T-cell (primary cell): ENCODE measurements at places on chromosomes 6 and 20. TPM values are rescaled to one million over a fixed set of nuclear protein-coding genes. Genes with fewer than 3 reads are reported as not detected.

Gene DDX39B
- 631 TPM for total RNA-seq

GRCh38 chr20:2171266-2171790, 69.7 kb downstream of the STK35 start:
- no peak for DNase-seq

DNA sequence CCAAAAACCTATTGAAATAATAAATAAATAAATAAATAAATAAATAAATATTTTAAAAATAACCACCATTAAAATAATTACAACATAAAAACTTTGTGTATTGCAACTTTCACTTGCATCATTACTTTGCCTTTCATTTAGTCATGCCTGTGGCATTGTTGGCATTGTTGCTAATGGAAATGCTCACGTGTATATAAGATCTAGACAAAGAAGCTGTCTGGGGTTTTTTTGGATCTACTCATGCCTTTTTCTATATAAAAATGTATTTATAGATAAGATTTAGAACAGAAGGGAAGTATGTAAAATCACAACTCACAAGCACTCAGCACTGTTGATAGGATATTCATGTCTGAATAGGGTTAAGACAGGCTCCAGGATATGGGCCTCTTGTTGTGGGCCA, 27.9 kb downstream of the GFRA4 start:
- DNase-seq: no peak

DNA sequence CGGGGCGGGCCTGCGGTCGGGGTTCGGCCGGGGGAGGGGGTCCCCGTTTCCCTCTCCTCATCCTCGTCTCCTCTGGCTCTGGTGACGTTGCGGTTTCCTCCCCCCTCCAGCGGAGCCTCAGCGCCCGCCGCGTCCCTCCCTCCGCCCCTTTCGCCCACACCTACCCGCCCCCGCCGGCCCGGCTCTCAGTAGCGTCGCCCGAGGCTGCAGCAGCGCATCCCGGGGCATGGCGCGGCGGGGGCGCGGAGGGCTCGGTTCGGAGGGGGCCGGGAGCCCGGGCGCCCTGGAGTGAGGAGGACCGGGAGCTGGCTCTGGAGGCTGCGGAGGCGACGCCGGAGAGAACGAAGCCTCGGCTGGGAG, at the start of gene DSE:
Gene DSE (plus strand): TSS at position 188 of the 360 bp plus-strand sequence. CDS start 28,304 bp downstream, outside the sequence.
- peak; percentile 62 for DNase-seq

DNA sequence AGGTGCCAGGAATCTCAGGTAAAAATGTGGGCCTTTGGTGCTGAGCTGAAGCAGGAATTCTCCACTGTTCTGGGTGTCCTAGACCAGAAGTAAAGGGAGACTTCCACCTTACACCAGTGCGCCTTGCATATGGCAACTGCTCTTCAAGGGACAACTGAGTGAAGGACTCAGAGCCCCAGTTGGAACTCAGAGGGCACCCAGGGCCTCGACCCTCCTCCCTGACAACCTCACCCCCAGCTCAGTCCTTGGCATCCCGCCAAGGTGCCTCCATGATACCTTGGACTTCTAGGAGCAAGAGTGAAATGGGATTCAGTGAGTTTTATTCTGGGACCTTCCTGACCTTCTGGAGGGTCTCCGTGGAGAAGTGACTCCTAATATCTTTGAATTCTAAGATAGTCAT, 153.7 kb upstream of the PROKR2 start:
- no peak for DNase-seq

DNA sequence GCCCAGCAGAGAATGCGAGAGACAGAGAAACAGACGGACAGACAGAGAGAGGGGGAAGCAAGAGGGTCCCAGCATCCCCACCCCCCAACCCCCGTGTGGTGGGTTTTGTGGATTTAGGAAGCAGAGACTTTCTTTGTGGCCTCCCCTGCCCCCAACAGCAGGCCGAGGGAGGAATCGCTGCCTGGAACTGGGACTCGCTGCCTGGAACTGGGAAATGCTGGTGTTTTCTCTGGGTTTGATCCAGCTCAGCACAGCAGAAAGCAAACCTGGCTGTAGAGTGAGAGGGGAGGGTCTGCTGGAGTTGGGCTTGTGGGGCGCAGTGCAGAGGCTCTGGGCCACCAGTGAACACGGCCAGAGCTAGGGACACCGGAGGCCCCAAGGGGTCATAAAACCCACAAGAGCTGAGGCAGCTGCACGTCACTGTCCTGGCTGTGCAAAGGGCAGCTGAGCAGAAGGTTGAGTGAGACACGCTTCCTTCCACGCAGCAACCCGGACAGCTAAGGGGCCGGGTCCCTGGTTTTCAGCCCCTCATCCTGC, 181.8 kb downstream of the TAF4 start:
- DNase-seq: no peak

Gene PROCR
- total RNA-seq: 1.5 TPM

Gene BIRC7
- not detected for total RNA-seq

Gene CLPSL1
- not detected for total RNA-seq

Gene MRS2
- 20.9 TPM for total RNA-seq

Gene METTL24
- total RNA-seq: 0.30 TPM

DNA sequence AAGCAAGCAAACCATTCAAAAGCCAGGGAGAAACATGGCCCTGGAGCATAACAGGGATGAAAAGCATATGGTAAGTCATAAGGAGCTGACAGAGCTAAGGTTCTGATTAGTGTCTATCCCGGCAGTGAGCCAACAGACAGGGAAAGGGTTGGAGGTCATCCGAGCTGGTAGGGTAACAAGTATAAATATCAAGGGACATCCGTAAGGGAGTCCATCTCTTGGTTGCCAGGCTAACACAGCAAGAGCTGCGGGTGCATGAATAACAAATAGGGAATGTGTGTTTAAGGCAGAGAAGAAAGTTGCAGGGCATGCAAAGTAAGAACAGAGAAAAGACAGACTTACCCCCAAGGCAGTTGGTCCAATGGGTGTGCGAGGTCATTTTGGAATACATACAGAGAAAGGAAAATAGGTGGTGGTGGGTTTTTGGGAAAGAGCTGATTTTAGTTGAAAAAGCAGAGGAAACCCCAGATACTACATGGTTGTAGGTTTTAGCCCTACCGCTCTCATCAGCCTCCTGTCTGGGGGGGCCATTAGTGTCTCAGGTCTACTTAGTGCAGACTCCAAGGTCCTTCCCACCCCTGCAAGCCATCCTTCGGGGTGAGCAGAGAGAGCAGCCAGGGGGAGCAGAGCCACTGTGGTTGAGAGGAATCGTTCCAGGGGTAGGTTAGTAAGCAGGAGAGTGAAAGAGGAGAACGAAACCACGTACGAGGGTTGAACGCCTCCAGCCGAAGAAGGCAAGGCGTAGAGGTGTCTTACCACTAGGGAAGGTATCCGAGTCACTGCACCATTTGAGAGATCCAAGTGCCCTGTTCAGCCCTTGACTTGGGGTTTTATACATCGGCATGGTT, at the start of gene ERVFRD-1:
Gene ERVFRD-1 (minus strand): TSS at position 805 of the 848 bp plus-strand sequence. CDS start 6,415 bp downstream, outside the sequence.
- no peak for DNase-seq

DNA sequence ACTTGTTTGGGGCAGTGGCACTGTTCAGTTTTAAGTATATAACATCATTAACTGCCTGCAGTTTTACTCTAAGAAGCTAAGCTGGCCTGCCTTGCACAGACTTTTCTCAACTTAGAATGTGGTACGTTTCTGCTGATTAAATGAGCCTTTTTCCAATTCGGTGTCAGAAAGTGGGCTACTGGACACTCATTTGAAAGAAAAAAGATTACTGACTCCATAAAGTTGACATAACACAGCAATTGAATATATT, 2.1 kb downstream of the ZMYND8 start:
- no peak for DNase-seq

DNA sequence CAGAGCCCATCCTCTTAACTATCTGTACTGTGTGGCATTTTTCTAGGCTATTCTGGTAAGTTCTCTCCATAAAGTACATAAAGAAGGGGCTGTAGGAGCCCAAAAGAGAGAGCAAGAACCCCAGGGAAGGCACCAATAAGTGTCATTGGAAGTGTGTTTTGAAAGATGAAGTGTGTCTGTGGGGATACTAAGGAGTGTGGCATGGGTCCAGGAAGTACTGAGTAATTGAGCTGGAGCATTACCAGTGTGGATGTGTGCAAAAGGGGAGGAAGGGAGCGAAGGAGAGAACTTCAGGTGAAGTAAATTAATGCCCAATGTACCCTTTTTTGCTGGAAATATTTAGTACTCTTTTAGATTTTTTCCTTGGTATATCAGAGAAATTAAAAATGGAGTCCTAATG, 63.9 kb downstream of the KCNS1 start:
- DNase-seq: no peak

Gene TNFRSF21
- total RNA-seq: 0.29 TPM

DNA sequence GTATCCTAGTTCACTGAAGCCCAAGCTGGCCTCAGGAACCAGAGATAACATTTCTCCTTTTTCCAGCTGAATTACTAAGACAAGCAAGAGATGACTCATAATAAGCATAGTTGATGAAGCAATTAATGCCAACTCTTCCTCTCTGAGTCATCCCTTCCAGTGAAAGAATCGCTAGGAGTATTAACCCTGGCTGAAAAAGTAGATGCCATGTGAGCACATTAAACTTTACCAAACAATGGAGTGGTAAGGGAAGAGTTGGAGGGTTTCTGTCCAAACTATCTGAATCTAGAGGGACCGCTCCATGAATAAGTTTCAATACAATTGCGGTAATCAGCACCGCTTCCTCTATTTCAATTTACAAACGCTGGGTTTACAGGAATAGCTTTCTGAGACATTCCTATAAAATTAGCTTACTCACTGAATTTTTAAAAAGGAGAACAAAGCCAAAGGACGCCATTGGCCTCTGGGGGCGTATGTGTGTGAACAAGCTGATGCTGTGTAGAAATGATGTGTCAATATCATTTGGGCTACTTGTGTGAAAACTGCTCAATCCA, 48.3 kb downstream of the ATXN1 start:
- DNase-seq: no peak

DNA sequence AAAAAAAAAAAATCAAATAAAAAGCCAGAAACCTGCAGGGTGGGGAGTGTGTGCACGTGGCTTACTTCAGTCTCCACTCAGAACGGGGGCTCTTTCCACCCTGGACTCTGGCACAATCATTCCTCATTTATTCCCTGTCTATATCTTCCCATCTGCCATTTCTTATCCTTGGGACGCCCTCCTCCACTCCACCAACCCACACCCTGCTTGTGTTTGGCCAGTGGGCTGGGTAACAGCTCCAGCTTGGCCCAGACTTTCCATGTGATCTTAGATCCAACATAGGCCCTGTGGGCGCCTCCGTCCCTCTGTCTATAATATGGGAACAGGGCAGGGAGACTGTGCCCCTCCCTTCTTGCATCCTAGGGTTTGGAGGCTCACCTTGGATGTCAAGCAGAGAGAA, 68.1 kb downstream of the CD40 start:
- no peak for DNase-seq

Gene FAM184A
- 3.8 TPM for total RNA-seq

- DNase-seq: no peak
Observed at GRCh38 chr6:112207131-112207530, 47.2 kb downstream of the LAMA4 start.

GRCh38 chr6:7805850-7806214, 79.9 kb downstream of the BMP6 start:
- no peak for DNase-seq

DNA sequence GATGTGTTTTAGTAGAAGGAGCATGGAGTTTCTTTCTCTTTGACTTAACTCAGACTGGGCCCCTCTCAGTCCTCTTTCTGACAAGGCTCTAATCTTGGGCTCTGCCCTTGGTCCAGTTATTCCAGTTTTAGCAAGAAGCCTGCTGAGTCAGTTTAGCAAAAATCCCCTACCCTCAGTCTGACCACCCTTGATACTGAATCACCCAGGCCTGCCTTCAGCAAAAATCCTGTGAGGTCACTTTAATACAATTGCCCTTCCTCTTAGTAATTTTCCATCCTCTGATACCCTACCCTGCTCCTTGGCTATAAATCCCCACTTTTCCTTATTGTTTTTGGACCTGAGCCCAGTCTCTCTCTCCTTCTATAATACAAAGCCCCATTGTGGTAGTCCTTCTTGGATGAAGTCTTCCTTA, 326.7 kb upstream of the NOX3 start:
- no peak for DNase-seq

Gene MAPK13
- total RNA-seq: 42.7 TPM

DNA sequence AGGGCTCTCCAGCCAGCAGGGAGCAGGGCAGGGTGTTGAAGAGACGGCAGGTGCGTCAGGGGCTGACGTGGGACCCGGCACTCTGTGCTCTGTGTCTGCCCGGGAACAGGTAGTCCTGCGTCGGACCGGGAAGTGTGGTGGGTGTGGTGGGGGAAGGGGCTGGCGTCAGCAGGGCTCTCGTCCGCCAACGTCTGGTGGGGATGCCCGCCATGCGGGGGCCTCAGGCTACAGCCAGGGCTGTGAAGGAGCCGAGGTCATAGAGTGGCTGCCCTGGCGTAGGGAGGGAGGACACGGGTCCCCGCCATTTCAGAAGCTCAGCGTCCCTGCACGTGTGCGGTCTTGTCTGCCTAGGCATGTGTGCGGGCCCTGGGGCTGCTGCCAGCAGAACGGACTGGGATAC, 25.3 kb downstream of the DNAJC5 start:
- no peak for DNase-seq

Gene PNPLA1
- total RNA-seq: not detected

GRCh38 chr6:163620670-163621330, 206.3 kb downstream of the QKI start:
- no peak for DNase-seq

- no peak for DNase-seq
Observed at GRCh38 chr6:13593103-13593502, 18.7 kb downstream of the SIRT5 start.

DNA sequence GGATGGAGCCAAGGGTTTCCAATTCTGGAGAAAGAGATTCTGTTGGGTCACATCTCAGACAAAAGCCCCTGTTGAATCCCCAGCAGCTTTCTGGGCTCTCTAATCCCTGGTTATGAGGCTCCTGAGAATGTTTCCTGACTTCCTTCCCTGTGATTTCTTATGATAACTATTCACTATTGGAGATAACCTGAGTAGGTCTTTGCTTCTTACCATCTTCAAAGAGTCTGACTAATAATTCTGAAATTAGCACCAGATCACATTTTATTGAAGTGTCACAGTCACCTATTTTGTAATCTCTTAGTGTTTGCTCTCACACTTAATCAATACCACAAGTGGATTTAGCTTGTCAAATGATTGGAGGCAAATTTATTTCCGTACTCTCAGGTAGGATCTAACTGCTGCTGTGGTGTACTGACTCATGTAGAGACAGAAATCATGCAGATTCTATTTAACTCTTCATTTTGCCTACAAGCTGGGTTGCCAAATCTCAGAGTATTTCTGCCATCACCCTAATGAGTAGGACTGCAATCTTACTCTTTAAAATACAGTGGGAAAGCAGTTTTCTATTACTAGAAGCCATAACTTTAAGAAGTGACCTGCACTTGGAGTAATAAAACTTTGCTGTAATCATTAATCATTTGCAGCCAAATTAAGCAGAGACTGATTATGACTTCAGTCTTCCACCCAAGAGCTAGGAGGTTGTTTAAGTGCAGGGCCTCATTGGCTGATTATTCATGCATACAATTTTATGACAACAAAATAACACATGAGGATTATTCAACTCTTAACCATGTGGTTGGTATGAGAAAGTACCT, 422.1 kb downstream of the EPM2A start:
- DNase-seq: no peak

Gene COL10A1
- total RNA-seq: not detected

DNA sequence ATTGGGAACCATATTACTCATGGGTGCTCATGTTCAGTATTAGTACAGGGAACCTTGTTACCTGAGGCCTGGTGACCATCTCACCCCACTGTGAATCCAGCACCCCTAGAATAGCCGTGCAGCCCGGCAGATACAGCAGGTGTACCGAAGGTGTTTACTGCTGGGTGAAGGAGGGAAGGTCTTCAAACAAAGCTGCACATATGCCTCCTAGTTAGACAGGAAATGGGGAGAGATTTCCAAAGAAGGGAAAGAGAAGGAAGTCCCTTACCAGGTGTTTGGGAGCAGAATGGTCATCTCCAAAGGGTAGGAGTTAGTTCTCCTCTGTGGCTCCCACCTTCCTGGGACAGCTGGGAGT, 2.4 kb upstream of the CST1 start:
- no peak for DNase-seq
